ENCODE measurements at places on chromosomes 1 and 21.

GRCh38 chr21:35625576-35625975 is 434.8 kb downstream of the SETD4 start:
- DNase-seq = no peak

- DNase-seq = no peak
Observed at GRCh38 chr21:14531757-14532316, 14.3 kb downstream of the SAMSN1 start.

DNA sequence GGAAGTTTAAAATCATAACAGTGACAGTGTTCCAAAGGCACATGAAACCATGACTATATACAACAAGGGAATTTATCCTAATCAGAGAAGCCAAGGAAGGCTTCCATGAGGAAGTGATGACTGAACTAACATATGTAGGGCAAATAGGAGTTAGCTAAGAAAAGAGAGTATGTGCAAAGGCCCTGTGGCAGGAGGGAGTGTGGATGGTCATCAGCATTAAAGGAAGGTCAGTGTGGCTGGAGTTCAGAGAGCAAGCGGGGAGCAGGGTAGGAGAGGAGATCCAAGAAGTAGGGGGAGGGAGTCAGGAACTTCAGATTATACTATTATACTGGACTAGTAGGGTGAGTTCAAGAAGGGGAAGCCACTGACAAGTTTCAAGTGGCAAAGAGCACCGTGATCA is 8.4 kb downstream of the MAP7D1 start:
- DNase-seq = no peak

GRCh38 chr1:87165177-87165576 is 163.5 kb upstream of the LMO4 start:
- DNase-seq = no peak

GRCh38 chr1:180838535-180838934 is 74.2 kb upstream of the KIAA1614 start:
- no peak for DNase-seq

GRCh38 chr1:30034627-30035521 is 688.5 kb downstream of the MATN1 start:
- no peak for DNase-seq

DNA sequence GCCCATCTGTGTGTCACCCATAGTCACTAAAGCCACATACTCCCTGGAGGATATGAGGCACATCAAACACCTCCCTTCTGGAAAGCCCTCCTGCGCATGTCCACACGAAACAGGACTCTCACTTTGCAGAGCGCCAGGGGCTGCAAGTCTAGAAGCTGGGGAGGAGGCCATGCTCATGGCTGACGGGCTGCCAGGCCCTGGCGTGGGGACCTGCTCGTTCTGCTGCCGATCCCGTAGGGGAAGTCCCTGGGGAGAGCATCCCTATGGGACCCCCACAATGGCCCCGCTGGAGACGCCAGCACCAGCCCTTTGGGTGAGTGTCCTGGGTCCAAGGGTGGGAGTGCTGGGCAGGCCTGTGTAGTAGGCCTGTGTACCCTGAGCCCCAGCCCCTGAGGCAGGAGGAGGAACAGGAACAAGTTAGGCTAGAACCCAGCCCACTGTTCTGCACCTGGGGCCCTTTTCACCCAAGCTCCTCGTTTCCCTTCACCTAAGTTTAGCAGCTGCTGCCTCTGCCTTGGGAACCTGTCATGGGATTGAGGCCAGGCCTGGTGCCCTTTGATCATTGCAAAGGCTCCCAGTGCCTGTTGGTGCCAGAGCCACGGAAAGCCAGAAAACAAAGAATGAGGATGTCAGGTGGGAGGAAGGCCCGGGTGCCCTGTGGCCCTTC is 9.9 kb downstream of the FAM3B start:
- no peak for DNase-seq

- no peak for DNase-seq
Observed at GRCh38 chr1:7109901-7110300, 324.6 kb downstream of the CAMTA1 start.

DNA sequence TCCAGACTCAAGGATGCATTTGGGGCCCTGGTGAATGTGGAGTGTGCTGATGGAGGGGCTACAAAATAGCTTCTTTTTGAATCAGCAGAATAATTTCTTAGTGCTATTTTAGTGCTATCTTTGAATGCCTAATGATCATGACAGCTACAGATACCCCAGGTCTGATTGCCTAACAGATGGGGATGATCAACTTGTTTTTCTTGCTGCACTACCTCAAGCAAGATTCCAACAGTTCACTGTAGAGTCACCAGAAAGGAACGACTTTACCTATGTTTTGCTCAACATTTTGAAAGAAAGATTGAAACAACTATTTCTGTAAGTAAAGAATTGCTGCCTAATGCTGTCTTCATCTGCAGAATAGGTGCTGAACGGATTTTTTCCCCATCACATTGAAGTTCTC is 42.6 kb upstream of the VAV3 start:
- DNase-seq = no peak

DNA sequence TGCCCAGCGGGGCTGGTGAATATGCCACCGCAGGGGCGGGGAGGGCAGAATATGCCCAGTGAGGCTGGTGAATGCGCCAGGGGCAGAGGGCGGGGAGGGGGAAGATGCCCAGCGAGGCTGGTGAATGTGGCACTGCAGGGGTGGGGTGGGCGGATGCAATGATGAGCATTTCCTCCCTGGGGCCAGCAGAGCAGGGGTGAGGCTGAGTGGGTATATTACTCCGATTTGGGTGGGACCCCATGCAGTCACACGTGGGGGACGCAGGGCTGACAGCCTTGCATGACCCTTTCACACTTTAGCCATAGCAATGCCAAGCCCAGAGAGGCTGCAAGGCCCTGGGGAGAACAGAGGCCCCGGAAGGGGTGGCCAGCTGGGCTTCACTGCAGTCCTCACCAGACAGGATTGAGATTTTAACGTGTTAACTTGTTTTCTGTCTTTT is 9.3 kb upstream of the SLX9 start:
- no peak for DNase-seq

DNA sequence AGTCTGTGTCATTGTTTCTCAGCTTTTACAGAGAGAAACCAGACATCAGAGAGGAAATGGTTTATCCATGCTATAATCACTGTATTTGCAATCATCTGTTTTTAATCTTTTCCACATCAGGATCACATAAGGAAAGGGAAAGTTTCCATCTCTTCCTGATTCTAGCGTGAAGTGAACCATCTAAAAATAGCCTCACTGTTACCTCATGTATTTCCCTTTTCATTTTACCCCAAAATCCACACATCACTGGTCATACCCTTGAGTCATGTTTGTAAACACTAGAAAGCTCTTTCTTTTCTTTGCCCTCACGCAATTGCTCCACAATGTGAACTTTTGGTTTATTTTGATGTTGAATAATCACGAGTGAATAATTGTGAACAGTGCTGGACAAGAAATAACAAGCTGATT is 146.0 kb downstream of the PLA2G4A start:
- no peak for DNase-seq

DNA sequence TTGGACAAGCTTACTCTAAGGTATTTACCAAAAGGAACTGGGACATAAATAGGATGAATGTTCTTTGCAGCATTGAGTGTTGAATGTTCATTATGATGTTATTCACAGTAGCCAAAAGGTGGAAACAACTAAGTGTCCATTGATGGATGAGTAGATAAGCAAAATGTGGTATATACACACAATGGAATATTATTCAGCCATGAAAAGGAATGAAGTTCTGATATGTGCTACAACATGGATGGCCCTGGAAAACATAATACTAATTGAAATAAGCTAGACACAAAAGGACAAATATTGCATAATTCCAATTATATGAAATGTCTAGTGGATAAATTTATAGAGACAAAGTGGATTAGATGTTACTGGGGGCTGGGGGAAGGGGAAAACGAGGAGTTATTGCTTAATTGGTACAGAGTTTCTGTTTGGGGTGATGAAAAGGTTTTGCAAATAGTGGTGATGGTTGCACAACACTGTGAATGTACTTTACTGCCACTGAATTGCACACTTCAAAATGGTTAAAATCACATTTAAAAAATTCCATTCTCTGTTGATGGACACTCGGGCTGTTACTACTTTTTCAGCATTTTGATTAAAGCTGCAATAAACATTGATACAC is 2.9 kb downstream of the MTARC1 start:
- DNase-seq = no peak

DNA sequence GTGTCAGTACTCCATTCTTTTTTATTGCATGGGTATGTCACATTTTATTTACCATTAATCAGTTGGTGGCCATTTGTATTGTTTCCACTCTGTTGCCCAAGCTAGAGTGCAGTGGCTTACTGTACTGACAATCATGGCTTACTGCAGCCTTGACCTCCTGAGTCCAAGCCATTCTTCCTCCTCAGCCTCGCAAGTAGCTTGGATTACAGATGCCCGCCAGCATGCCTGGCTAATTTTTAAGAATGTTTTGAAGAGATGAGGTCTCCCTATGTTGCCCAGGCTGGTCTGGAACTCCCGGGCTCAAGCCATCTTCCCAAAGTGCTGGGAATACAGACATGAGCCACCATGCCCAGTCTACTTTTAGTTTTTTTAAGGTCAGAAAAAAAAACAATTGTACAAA is 813 bp upstream of the SFT2D2 start:
- no peak for DNase-seq

DNA sequence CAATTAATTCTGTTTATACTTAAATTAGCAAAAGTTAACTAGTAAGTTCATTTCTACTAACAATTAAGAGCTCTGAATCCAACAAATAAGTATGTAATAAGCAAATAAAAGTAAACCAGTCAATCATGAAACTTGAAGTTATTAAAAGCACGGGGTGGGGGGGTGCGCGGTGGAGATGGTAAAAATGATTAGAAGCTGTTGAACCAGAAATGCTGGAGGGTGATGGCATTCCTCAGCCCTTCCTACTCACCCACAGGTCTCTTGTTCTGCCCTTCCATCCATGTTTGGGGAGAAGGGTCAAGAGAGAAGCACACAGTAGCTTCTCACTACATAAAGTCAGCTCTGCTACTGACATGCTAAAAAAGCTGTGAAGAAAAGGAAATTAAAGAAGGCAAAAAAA is 63.5 kb downstream of the AKT3 start:
- no peak for DNase-seq

- DNase-seq = no peak
Observed at GRCh38 chr1:20956272-20956671, 169.2 kb upstream of the HP1BP3 start.

- DNase-seq = no peak
Observed at GRCh38 chr1:25433389-25434186, 2.9 kb downstream of the MACO1 start.

GRCh38 chr1:167819849-167820683 is 93.9 kb downstream of the ADCY10 start:
- no peak for DNase-seq

DNA sequence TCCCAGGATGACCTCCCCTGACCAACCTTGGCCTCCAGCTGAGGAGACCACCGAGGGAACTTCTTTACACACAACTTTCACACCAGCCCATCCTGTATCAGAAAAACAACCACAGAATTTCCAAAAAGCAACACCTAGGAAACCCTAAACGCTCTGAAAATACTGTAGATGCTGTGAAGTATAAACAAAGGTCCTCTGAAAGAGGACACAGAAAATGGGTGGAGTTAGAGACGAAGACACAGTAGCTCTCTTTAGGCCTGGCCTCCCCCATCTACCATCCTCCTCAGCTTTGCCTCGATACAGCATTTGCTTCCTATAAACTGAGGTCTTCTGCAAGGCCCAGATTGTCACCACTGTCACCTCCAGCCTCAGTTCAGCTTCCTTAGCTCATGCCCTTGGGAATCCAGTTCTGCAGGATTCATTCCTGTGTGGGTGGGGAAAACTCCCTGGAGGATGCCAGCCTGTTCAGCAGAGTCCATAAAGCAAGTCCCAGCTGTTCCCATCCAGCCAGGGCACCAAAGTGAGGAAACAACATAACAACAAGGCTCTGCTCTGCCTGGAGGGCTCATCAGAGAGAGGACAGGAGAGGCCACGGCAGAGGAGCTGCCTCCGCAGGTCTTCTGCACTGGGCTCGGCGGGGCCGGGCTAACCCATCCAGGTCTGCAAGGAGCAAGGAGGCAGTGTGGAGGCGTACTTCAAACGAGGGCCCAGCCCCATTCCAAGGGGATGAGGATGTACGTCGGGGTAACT is 15.0 kb downstream of the PIK3C2B start:
- no peak for DNase-seq

DNA sequence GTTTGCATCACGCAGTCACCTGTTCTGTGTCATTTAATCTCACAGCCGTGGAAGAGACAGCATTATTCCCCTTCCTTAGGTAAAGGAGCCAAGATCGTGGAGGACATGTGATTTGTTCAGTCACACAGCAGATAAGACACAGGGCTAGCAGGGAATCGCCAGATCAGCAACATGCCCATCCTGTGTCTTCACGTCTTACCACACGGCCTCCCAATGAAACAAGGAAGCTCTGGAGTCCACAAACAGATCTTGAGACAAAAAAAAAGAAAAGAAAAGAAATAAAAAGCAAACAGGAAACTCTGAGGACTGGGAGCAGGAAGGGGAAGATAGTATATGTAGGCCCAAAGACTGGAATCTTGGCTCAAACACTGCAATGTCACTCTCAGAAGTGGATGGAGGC is 155.3 kb downstream of the ADSS2 start:
- no peak for DNase-seq

GRCh38 chr1:44405031-44405797 is at the start of gene RNF220:
Gene RNF220 (plus strand): TSS chr1:44405255.
- DNase-seq = no peak

DNA sequence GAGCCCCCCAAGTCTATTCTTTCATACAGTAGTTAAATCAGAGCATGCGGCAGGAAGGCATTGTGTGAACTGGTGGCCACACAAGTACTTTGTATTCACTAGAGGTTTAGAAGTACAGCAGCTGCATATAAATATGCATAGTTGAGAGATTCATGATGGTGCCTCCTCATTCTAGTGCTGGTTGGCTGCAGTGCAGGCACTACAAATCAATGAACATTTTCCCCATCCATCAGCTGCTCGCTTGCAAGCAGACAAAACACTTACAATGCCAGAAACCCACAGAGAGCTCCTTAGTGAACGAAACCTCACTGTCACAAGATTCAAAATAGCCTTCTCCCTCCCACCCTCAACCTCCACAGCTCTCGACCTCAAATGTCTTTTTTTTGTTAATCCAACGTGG is 726.2 kb downstream of the USP25 start:
- DNase-seq = no peak

- no peak for DNase-seq
Observed at GRCh38 chr1:115227346-115228082, 110.5 kb downstream of the NGF start.

- no peak for DNase-seq
Observed at GRCh38 chr1:162074276-162075005, 5.0 kb downstream of the NOS1AP start.

DNA sequence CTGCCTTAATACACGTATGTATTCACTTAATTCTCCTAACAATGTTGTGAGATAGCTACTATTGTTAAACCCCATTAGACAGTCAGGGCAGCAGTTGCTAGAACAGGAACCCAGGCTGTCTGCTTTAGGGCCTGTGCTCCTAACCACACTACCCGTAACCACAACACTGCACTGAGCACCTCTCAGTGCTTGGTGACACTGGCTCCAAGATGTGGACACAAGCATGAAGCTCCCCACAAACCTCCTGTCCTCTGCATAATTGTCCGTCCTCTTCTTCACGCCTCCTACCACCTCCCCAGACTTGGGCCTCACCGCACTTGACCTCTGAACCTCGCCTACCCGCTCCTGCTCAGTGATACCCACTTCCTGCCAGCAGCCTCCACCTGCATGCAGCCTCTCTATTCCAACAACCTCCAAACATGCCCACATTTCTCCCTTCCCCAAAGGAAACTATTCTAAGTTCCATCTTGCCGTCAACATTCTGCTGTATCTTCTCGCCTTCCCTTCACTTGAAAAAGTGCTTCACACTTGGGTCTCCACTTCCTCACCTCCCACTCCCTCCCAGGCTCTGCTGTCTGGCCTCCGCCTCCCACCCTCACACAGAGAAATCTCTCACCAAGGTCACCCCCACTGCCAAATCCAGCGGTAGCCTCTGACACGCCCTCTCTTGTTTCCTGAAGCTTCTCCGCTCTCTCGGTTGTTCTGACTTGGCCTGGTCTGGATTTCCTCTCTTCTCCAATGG is 14.6 kb upstream of the AHDC1 start:
- no peak for DNase-seq

All from stimulated activated CD8-positive, alpha-beta memory T cell treated with anti-CD3 and anti-CD28 coated beads, Interleukin-4, amount 100 ng/mL, for 1 hour (primary cell).